Femur (tissue), 1 donor: ENCODE measurements at places on chromosomes 7 and 10.

DNA sequence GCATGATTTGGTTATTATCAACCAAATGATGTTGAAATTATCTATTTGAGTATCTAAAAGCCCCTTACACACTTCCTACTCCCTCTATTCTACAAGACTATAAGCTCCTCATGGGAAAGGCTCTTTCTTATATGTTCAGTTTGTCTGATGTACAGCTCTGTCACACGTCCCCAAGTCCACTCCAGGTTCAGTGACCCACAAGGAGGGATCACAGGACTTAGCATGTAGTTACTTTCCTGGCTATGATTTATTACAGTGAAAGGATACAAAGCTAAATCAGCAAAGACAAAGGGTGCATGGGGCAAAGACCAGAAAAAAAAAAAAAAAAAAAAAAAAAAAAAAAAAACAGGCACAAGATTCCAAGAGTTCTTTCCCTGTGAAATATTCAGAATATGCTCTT, 125.6 kb upstream of the TMEM106B start:
- DNase-seq = no peak

DNA sequence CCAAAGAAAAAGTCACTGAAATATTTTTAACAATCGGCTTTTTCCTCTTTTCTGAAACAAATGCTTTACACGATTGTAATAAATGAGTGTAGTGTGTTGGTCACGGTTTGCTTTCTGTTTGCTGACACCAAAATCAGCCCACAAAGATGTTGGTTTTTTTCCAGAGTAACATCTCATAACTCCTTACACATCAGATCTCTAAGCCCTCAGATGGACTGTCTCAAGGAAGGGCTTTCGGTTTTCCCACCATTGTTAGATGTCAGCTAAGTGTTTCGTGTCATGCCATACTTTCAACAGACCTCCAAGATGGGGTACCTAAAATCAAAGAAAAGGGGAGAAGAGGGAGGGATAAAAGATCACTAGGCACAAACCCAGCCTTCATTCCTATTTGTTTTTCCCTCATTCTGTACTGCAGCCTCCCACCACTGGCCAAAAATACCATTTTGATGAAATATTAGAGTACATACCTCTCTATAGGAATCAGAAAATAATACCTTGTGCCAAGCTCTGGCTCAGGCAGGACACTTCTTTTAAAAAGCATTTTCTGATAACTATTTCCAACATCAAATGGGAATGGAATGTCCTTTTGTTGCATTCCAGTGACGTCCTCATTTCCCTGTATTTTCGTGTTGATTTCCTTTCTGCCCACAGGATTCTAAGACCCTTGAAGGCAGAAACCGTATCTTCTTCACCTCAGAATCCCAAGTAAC, 159.1 kb downstream of the DGKI start:
- no peak for DNase-seq

- no peak for DNase-seq
These were observed 19.1 kb upstream of the GPAM start for GRCh38 chr10:112202561-112203241.

- no peak for DNase-seq
These were observed 5.3 kb downstream of the ZNF273 start for GRCh38 chr7:64908358-64908757.

- DNase-seq = peak; percentile 13
These were observed 4.8 kb downstream of the UPK3B start for GRCh38 chr7:76514926-76515771.
